ENCODE measurements at places on chromosomes 2 and 18.

- no peak for DNase-seq
Measured at GRCh38 chr2:75133621-75134570, 65.4 kb downstream of the TACR1 start.

DNA sequence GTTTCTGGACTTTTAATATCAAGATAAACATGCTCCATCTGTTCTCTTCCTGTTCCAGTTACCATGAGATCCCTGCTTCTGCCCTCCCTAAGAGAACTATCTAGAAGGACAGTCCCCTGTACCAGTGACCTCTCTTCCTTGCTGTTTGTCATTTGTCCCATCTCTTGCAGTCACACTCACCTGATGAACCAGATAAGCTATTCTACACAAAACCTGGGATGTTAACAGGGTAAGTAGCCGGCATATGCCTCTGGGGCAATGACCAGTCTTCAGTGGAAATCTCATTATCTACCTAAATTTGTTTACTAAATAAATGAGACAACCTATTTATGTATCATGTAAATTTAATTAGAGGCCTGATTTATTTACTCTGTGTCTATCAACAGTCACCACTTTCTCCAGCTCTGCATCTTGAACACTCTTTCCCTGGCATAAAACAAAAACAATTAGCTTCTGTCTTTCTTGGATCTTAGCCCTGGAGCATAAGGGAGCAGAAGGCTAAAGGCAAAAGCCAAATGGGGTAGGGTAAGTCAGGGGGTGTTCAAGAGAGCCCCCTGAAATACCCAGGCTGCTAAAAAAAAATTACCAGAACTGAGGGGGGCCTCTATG lies 337.7 kb downstream of the ALK start:
- DNase-seq, result no peak

DNA sequence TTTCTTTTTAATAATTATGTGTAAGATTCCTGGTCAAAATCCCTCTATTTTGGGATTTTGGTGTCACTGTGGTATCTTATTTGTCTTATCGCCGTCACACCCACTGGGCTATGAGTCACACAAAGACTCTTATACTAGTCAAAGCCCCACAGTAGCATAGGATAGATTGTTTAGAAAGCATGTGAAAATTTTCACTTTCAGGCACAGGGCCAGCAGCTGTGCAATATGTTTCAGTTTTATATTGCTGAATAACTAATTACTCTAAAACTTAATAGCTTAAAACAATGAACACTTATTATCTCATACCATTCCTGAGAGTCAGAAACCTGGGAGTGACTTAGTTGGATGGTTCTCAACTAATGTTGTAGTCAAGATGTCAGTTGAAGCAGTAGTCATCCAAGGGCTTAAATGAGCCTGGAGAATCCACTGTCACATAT lies 24.0 kb downstream of the CFAP210 start:
- DNase-seq, result no peak

GRCh38 chr2:107323946-107324565 lies 438.1 kb upstream of the ST6GAL2 start:
- DNase-seq, result no peak

- DNase-seq, result no peak
Measured at GRCh38 chr2:54871457-54872107, 148.1 kb downstream of the EML6 start.

DNA sequence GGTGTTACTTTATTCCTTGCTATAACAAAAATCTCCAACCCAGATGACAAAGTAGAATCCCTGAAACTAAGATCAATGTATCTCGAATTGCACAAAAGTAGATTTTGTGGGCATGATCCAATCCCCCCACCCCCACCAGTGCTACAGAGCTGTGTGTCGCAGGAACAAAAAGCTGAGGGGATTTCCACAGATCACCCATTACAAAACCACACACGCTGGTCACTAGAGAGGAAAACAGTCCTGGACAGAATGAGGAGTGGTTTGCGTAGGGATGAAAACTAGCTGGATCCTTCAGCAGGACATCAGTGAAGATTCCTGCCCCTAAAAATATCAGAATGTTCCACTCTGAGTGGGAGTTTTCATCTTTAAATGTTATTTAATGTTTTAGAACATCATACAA lies 165.3 kb upstream of the STK17B start:
- DNase-seq, result no peak

- no peak for DNase-seq
Measured at GRCh38 chr2:54803783-54804751, 80.6 kb downstream of the EML6 start.

- no peak for DNase-seq
Measured at GRCh38 chr2:126707191-126707590, 51.2 kb downstream of the GYPC start.

DNA sequence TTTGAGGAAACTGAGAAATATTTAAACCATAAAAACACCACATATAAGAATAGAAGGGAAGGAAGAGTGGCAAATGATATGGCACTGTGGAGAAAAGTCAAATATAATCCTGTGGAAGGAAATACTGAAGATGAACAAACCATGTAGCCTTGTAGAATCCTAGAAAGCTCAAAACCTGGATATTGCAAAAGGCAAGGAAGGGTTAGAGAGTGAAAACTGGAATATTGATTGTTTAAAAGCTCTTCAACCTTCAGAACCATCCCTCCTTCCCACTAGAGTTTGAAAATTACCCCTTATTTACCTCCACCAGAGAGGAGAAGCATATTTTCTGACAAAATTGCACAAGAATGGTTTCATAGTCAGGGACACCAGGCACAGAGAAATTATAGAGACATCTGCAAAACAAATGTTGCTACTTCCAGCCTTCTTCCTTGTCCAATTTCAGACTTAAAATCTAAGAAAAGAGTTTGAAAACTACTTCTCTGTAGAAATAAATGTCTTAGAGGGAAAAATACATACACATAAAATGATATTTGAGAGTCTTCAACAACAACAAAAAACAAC lies 48.0 kb downstream of the ANTXR1 start:
- no peak for DNase-seq

DNA sequence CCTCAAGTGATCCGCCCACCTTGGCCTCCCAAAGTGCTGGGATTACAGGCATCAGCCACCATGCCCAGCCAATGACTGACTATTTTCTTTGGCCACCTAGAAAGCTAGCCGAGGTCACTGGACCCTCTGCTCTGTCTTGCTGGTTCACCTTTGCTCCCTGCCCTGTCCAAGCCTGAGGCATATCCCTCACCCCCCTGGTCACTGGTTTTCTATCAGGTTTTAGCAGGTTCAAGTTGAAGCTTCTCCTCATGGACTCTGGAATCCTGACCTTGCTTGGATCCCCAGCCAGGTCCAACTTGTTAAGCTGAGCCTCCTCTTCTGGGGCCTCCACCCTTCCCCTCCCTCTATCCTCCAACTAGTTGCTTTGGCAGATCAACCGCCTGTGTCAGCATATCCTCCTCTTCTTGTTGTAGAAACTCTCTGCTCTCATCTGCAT lies 33.4 kb downstream of the PAX8 start:
- DNase-seq, result no peak

- DNase-seq, result no peak
Measured at GRCh38 chr2:186220409-186220808, 265.7 kb upstream of the ZC3H15 start.

- DNase-seq, result no peak
Measured at GRCh38 chr2:219636941-219637841, 9.8 kb downstream of the SLC4A3 start.

GRCh38 chr2:77271262-77271661 lies 250.9 kb downstream of the LRRTM4 start:
- DNase-seq, result no peak

DNA sequence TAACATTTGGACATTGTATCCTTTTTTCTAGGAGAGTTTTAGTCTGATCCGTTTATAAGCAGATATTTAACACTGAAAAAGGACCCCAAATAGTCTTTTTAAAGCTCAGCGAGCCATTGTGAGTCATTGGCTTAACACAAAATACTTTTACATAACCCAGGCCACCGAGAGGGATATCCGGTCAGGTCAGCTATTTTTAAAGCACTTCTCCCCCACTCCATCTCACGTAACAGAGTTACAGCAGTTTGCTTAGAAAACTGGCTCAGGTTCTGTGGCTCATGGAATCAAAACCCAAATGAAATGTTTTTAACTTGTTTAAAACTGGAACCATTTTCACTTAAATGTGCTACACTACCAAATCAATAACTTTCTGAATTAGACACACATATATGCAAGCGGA lies 23.9 kb downstream of the COL4A3 start:
- no peak for DNase-seq

- no peak for DNase-seq
Measured at GRCh38 chr2:197174539-197175094, 136.0 kb downstream of the ANKRD44 start.

DNA sequence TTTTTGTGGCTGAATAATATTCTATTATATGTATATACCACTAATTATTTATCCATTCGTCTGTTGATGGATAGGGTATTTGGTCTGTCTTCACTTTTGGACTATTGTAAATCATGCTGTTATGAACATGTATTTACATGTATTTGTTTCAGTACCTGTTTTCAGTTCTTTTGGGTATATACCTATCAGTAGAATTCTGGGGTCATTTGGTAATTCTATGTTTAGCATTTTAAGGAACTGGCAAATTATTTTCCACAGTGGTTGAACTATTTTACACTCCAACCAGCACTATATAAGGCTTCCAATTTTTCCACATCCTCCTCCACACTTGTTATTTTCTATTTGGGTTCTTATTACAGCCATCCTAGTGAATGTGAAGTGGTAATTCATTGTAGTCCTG lies 12.4 kb upstream of the TANK start:
- no peak for DNase-seq

DNA sequence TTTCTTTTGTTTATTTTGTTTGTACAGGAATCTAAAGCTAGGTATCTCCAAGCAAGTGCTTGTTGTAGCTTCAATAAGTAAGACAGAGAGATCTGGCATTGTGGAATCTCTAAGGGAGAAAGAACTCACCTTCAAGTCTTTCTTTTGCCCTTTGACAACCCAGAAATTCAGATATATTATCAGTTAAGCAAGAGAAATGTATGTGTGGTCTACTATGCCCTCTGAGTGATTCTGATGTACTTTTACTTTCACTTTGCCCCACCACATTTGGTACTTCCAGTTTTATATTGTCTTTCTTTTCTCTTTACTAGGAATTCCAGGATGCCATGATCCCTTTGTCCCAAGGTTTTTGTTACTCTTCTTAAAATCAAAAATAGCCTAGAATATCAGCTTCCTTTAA lies 259.6 kb upstream of the PIK3C3 start:
- DNase-seq, result no peak

- DNase-seq, result no peak
Measured at GRCh38 chr2:57044931-57045635, 861.3 kb downstream of the CCDC85A start.

GRCh38 chr2:58204195-58204959 lies 36.7 kb downstream of the FANCL start:
- no peak for DNase-seq

GRCh38 chr2:8566155-8566670 lies 115.6 kb upstream of the ID2 start:
- DNase-seq, result peak; percentile 25

GRCh38 chr18:50199921-50200320 lies 5.0 kb upstream of the MYO5B start:
- DNase-seq, result no peak

- DNase-seq, result no peak
Measured at GRCh38 chr2:172839446-172839845, 103.8 kb downstream of the RAPGEF4 start.

DNA sequence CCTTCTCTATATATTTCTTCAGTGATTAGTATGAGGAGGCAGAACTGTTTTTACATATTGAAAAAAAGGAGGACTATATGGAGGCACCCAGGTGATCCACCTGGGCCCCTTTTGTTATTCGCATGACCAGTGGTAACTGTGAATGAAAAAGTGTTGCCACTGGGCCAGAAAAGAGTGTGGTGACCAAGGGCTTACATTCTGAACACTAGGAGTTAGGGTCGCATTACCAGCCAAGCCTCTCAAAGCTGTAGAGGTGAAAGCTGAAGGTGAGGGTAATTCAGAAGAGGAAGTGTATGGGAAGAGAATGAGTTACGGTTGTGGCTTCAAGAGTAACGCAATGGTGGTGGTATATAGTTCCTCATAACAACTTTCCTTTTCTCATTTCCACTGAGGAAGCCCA lies 487.6 kb downstream of the TMEM182 start:
- no peak for DNase-seq

DNA sequence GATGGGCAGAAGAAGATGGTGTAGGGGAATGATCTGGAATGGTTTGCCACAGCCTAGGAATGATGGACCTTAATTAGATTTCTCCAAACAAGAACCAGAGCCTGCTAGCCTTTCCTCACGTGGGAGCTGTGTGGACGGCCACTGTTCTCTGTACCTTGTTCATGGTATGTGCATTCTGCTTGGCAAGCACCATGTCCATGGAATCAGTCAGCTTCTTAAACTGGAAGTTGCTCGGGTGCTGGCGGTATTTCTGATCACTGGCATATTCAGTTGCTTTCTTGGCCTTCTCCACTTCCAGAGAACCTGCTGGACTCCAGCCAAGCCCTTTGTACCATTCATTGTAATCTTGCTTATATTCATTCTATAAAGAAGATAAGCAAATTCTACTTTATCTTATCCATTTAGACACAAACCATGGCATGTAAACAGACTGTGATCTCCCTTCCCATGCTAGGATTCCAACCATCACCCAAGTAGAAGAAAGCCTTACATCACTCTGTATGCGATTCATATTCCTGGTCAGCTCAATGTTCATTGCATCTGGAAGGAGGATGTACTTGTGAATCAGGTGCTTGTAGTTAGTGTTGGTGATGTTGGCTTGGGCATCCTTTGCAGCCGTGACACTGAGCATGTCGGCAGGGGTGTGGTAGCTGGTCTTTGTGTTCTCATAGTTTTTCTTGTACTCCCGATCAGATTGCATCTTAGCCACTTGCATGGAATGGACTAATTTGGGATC lies 78.4 kb downstream of the NEB start:
- DNase-seq, result no peak

DNA sequence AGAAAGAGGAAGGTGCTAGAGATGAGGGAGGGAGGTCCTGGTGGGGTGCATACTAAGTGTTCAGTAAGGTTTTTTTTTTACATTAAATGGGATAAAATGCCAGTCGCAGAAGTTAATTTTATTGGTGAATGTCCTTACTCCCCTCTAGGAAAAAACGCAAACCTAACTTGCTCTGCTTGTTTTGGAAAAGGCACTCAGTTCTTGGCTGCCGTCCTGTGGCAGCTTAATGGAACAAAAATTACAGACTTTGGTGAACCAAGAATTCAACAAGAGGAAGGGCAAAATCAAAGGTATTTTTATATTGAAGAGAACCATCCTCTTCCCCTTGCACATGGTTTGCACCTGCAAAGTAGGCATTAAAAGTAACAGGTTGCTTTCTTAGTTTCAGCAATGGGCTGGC lies 12.7 kb upstream of the IL18R1 start:
- DNase-seq, result no peak
